ENCODE measurements at places on chromosomes 16 and 17. TPM values are rescaled to one million over a fixed set of nuclear protein-coding genes. Genes with fewer than 3 reads are reported as not detected.

The KLHL10 gene
- total RNA-seq = not detected

The KRT40 gene
- not detected for total RNA-seq

The NPIPA2 gene
- total RNA-seq = 2.2 TPM

The KRTAP4-3 gene
- not detected for total RNA-seq

The CD19 gene
- total RNA-seq = not detected

The C1QL1 gene
- 28.1 TPM for total RNA-seq

The WNT9B gene
- total RNA-seq = not detected

The CLEC18B gene
- 0.39 TPM for total RNA-seq

The THRA gene
- total RNA-seq = 29.2 TPM

The TLCD3B gene
- 0.43 TPM for total RNA-seq

The SEZ6L2 gene
- 22.4 TPM for total RNA-seq

The CACNG4 gene
- total RNA-seq = 13.4 TPM

The IGFALS gene
- total RNA-seq = 0.21 TPM

The TMEM114 gene
- total RNA-seq = not detected

The C16orf54 gene
- not detected for total RNA-seq

The EPX gene
- total RNA-seq = not detected

The TNFSF13 gene
- 0.83 TPM for total RNA-seq

The SMIM36 gene
- total RNA-seq = not detected

The KRT12 gene
- not detected for total RNA-seq

The CRISPLD2 gene
- total RNA-seq = 3.0 TPM

The MAP2K6 gene
- total RNA-seq = 6.9 TPM

The MYH8 gene
- total RNA-seq = not detected

The ZNF652 gene
- 9.5 TPM for total RNA-seq

The TBC1D3C gene
- total RNA-seq = not detected

The C16orf89 gene
- total RNA-seq = not detected

The MFSD11 gene
- total RNA-seq = 20.7 TPM

The CDIPT gene
- total RNA-seq = 86.9 TPM

The CCL16 gene
- not detected for total RNA-seq

The SNAI3 gene
- 0.07 TPM for total RNA-seq

The IGSF6 gene
- total RNA-seq = not detected

The TGFB1I1 gene
- 45.9 TPM for total RNA-seq

The TAC4 gene
- total RNA-seq = not detected

The LRRC3C gene
- not detected for total RNA-seq

The ARHGDIG gene
- 3.6 TPM for total RNA-seq

Measured in A549 treated with Hydrocortisone at 1 μM for 4 hours (cell line).